ENCODE measurements at places on chromosomes 6 and 20. TPM values are rescaled to one million over a fixed set of nuclear protein-coding genes. Genes with fewer than 3 reads are reported as not detected.

DNAH8 gene
- not detected for total RNA-seq

TRIM31 gene
- 0.16 TPM for total RNA-seq

DHX35 gene
- total RNA-seq: 2.2 TPM

SLC17A9 gene
- total RNA-seq: 2.6 TPM

TUBB2B gene
- total RNA-seq: 1.9 TPM

TSHZ2 gene
- 3.4 TPM for total RNA-seq

NKAIN4 gene
- total RNA-seq: not detected

SLC22A2 gene
- not detected for total RNA-seq

BICRAL gene
- total RNA-seq: 6.9 TPM

KCTD20 gene
- 12.1 TPM for total RNA-seq

SLC4A11 gene
- 0.46 TPM for total RNA-seq

HLA-DRB5 gene
- total RNA-seq: 9.8 TPM

COL11A2 gene
- total RNA-seq: 0.72 TPM

R3HDML gene
- not detected for total RNA-seq

All from pancreas (tissue), 10 donors.